ENCODE measurements at places on chromosomes 5 and 9.

GRCh38 chr9:119768266-119768665 is 399.0 kb upstream of the BRINP1 start:
- DNase-seq: peak; percentile 8

DNA sequence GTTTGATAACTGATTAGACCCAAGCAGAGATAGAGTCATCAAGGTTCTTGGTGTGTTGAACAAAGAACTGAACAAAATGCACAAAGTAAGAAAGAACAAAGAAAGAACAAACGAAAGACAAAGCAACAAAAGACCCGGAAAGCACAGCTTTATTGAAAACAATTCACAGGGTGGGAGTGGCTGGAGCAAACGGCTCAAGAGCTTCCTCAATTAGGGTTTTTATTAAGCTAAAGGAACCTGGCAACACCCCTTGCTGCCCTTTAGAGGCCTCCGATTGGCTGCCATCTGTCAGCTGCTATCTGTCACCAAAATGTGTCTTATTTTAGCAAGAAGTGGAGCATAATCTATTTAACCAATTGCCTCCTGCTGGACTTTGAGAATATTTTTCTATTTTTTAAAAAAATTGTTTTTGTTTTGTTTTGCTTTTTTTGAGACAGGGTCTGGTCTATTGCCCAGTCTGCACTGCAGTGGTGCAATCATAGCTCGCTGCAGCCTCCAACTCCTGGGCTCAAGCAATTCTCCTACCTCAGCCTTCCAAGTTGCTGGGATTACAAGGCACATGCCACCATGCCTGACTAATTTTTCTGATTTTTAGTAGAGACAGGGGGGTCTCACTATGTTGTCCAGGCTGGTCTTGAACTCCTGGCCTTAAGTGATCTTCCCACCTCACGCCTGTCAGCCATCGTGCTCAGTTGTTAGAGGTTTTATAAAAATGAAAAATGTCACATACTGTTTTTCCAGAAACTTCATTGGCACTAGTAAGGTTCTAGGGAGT is 7.7 kb upstream of the ABO start:
- no peak for DNase-seq

- DNase-seq: no peak
Measured at GRCh38 chr9:76177931-76178330, 216.3 kb downstream of the RFK start.

- no peak for DNase-seq
Measured at GRCh38 chr9:93585695-93586094, 9.3 kb downstream of the PHF2 start.

DNA sequence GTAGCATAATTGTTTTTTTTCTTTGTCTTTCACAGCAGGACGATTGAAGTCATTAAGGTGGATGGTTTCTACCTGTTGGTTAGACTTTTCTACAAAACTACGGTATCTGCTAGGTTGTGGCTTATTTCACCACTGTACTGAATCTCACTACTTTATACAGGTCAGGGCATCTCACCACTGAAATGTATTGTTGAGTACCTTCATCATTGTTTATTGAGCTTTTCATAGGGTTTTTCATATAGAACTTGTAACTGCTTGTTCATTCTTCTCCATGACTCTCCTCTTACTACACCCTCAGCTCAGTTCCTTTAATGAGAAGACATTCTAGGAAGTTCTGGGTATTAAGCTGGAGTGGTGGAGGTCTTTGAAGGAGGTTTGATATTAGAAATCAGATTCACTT is 75.1 kb downstream of the PAM start:
- DNase-seq: no peak

DNA sequence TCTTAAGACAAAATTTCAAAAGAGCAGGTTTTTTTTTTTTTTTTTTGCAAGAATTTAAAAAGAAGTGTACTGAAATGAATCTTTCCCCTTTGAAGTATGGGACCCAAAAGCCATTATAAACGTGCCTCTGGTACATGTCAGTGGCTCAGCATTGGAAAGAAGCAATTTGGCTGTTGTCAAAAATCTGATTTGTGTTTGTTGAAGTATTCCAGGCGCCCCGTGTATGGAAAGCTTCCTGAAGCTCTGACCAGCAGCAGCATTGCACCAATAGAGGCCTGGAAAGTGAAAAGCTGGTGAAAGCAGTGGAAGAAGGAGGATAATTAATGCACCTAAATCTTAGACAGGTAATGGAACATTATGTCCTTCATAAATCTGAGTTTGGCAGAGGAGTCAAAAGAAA is 215.0 kb downstream of the PARP8 start:
- DNase-seq: no peak

- no peak for DNase-seq
Measured at GRCh38 chr5:90747693-90748092, 189.1 kb downstream of the ADGRV1 start.

DNA sequence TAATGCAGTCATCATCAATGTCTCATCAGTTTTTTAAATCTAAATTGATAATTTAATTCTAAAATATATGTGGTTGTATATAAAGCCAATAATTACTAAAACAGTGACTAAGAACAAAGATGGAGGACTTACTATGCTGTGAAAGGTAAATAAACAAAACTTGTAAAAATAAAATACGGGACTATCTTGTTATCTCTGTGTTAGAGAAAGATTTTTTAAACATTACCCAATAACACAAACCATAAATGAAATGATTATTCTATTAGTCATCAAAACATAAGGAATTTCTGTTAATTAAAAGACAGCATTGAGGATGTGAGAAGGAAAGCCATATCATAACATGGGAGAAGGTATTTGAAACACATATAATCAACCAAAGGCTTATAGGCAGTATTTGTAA is 226.2 kb upstream of the SMC2 start:
- no peak for DNase-seq

GRCh38 chr5:167128581-167128980 is 1162.9 kb upstream of the WWC1 start:
- no peak for DNase-seq

DNA sequence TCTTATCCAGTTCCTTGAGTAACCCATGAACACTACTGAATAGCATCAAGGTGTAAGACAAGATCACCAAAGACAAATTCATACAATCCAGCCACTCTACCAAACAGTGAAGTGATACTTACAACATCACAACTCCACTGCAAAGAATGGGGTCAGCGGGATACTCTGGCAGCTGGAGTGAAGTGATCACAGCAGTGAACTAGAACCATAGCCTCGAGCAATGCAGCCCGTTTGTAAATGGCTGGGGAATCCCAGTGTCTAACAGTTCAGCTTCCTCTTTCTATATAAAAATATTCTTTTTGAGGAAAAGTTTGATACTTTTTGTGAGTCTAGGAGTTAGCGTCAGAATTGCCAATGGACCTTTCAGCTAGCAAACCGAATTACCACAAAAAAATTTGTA is 515.2 kb downstream of the ZNF608 start:
- no peak for DNase-seq

- no peak for DNase-seq
Measured at GRCh38 chr9:128293091-128293490, 17.0 kb downstream of the SWI5 start.

GRCh38 chr5:178515776-178516503 is 74.3 kb downstream of the COL23A1 start:
- DNase-seq: no peak

- DNase-seq: no peak
Measured at GRCh38 chr5:103456476-103456875, 106.1 kb downstream of the NUDT12 start.

DNA sequence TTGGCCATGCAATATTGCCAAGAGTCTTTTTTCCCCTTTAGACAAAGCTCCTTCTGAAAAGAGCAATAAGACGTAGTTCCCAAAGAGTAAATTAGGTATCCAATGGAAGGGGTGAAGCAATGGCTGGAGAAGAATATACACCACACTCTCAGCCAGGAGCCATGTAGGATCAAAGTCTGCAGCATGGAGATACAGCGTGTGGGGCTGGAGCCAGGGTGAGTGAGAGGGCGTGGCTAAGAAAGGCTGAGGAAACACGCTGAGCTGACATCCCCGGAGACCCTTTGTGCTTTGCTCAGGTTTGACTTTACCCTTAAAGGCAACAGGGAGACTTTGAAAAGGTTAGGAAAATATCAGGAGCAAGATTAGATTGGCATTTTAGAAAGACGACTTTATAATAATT is 87.1 kb upstream of the ELL2 start:
- DNase-seq: no peak

DNA sequence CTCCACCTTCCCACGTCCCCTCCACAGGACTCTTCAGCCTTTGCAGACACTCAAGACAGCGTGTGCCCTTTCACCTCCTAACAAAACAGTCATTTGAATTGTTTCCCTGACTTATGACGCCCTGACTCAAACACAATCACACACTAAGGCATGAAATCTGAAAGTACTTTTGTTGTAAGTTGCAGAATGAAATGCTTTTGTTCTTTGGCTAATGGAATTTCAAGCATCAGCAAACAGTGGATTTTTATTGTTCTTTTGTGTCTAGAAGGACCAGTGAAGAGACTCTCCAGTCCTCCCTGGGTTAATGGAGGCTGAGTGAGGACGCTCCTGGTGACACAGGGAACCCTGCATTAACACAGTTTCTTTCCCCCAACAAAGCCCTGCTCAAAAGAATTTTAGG is 380.1 kb downstream of the CTNND2 start:
- DNase-seq: no peak

DNA sequence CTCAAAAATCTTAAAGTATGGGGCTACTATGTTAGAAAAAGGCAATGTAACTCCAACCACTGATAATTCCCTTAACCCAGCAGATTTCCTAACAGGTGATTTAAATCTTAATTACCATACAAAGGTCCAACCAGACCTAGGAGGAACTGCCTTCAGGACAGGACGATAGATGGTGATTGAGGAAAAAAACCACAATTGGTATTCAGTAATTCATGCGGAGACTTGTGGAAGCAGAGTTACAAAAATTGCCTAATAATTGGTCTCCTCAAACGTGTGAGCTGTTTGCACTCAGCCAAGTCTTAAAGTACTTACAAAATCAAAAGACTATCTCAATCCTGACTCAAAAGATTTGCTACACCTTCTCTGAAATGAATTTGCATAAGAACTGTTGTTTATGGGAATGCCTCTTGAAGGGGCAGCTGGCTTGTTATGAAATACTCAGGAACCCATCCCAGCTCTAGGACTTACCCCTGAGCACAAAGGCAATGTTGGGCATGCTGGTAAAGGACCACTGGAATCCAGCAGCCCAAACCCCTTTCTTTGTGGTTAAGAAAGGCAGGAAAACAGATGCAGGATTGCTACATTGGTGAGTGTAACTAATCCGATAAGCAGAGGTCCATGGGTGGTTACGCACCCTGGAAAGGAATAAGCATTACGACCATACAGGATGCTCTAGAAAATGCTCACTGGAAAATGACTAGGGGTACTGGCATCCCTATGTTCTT is 26.7 kb upstream of the EPB41L4A start:
- DNase-seq: no peak

DNA sequence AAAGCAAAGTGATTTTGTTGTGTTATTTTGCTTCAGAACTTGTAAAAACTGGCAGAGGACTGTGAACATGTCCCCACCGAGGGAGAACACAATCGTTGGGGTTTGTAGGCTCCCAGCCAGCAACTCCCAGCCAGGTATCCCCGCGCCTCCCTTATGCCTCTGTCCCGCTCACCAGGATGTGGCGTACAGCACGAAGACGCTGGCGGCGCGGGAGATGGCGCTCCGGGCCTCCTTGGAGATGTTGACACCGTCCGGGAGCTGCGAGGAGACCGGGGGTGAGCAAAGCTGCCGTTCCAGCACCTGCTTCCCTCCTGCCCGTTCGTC is 630 bp downstream of the POLE3 start:
- no peak for DNase-seq

GRCh38 chr9:112439825-112440224 is 46.8 kb upstream of the KIAA1958 start:
- no peak for DNase-seq

GRCh38 chr5:123186771-123187170 is 97.7 kb downstream of the PRDM6 start:
- no peak for DNase-seq

- DNase-seq: no peak
Measured at GRCh38 chr9:121700832-121701419, 49.5 kb downstream of the DAB2IP start.

DNA sequence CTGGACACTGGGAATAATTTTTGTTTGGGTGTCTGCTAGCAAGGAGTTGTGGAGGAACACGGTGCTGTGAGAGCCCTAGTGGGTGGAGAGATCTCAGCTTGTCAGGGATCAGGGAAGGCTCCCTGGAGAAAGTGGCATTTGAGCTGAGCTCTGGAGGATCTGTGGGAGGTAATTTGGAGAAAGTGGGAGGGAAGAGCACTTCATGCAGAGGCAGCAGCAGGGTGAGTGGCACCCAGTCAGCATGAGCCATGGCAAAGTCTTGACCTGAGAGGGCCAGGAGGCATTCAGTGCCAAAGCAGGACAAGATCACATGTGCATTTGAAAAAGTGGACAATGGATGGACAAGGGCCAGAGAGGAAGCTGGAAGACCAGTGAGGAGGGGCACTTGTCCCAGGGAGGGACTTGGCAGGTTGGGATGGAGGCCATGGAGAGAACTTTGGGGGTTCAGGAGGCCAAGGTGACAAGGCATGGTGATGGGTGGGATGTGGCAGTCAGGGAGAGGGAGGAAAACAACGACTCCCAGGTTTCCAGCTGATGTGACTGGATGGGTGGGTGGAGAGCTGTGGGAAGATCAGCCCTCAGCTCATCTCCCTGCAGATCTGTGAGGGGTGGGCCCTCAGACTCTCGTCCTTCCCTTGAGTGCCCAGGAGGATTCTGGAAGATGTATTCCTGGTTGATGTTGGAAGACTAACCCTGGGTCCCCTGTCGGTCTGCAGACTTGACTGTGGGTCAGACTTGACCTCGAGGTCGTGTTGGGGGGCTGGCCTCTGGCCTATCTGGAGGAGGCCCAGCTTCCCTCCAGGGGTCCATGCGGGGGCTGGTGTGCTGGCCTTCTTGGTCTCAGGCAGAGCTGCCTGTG is 68.9 kb upstream of the PITX1 start:
- no peak for DNase-seq

DNA sequence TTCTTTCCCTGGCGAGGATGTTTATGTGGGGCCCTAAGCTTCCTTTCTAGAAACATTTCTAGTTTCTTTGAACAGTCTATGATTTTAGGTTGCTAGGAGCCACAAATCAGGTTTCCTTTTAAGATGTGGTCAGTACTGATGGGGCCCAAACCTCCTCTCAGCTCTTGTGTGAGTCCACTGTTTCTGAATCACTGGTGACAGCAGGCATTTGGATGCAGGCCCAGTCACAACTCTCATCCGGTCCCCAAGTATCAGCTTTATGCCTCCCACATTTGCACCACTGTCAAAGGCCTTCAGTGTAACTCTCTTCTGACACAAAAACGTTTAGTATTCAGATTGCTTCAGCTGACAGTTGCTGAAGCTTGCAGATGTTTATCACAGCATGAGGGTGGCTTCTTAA is 7.8 kb downstream of the DMRT2 start:
- no peak for DNase-seq

- no peak for DNase-seq
Measured at GRCh38 chr9:122143876-122144405, 15.6 kb downstream of the NDUFA8 start.

GRCh38 chr5:105840800-105841199 is 1829.9 kb downstream of the EFNA5 start:
- no peak for DNase-seq

GRCh38 chr5:35758151-35758724 is 98.5 kb upstream of the IL7R start:
- no peak for DNase-seq

Data from NCI-H1694 (cell line).